ENCODE measurements at places on chromosomes 2 and 18. TPM values are rescaled to one million over a fixed set of nuclear protein-coding genes. Genes with fewer than 3 reads are reported as not detected.

- no peak for DNase-seq
- H3K36me3 ChIP-seq, result no peaks in the 10 kb centered on the region
- no peaks in the 10 kb centered on the region for H3K27me3 ChIP-seq
- no peaks in the 10 kb centered on the region for H3K4me1 ChIP-seq
Observed at GRCh38 chr2:144390424-144391020, 129.4 kb downstream of the ZEB2 start.

- H3K36me3 ChIP-seq, result no peaks in the 10 kb centered on the region
- H3K27me3 ChIP-seq, result no peaks in the 10 kb centered on the region
- peak; percentile 58 for DNase-seq
- no peak overlapping the region for H3K4me3 ChIP-seq
- no peaks in the 10 kb centered on the region for H3K4me1 ChIP-seq
Observed at GRCh38 chr2:177906041-177906718, 166.4 kb downstream of the PDE11A start.

GRCh38 chr18:26657631-26658581, 109.6 kb upstream of the KCTD1 start:
- H3K4me3 ChIP-seq, result peak overlapping the region; percentile 81
- H3K36me3 ChIP-seq, result no peaks in the 10 kb centered on the region
- H3K27ac ChIP-seq, result peak overlapping the region; percentile 91
- no peaks in the 10 kb centered on the region for H3K27me3 ChIP-seq

DNA sequence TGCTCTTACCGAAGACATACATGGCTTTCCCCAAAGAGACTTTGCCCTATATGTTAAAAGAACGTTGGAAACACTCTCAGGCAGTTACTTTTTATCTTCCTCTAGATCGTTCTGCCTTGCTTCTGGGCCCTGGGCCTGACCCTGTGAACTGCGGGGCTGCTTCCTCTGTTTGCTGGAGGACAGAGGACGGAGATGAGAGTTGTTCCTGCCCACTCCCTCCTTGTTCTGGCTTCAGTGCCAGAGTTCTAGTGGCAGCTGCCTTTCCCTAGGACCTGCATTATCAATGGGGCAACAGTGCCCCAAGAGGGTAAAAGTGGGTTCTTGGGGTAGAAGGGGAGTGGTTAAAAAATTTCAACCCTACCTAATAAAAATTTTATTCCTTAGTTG, 6.5 kb upstream of the FN1 start:
- no peaks in the 10 kb centered on the region for H3K27me3 ChIP-seq
- H3K36me3 ChIP-seq, result no peaks in the 10 kb centered on the region
- DNase-seq, result no peak
- no peak overlapping the region for H3K27ac ChIP-seq
- H3K4me1 ChIP-seq, result no peaks in the 10 kb centered on the region
- H3K4me3 ChIP-seq, result no peak overlapping the region

GRCh38 chr18:44298566-44298965, 382.1 kb upstream of the SETBP1 start:
- no peak overlapping the region for H3K4me3 ChIP-seq
- H3K36me3 ChIP-seq, result no peaks in the 10 kb centered on the region
- H3K27me3 ChIP-seq, result no peaks in the 10 kb centered on the region
- DNase-seq, result no peak

DNA sequence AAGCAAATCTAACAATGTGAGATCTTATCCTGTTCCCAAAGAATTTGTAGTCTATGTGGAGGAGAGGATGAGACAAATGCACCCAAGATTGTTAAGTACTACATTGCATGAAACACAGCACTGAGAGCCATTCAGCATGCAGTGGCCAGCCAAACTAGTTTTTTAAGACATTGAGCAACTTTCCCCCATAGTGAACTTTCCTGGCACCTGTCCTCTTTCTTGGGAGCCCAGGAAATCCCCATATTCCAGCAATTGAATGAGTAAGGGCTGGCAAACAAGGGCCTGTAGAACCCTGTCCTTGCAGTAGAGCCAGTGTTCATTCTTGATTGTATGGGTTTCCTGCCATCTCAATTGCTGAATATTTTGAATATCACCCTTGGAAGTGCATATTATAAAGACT, 58.8 kb upstream of the FIGN start:
- DNase-seq, result no peak
- H3K36me3 ChIP-seq, result no peaks in the 10 kb centered on the region

DNA sequence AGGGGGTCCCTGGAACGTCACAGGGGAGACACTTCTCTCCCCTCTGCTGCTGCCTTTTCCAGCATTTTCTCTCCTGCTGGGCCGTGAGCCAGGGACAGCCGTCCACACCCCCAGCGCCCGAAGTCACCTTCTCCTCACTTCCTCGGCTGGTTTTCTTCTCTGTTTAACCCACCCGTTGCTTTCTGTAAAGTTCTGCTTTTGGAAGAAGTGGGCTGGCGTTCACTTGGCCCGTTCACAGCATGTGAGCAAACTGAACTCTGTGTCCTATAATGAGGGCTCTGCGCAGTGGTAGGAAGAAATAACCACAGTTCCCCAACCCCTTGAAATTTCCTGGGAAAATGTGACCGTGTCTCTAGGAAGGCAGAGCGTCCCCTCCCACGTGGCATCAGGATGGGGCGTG, 187.0 kb upstream of the HDAC4 start:
- H3K27ac ChIP-seq, result no peak overlapping the region
- H3K27me3 ChIP-seq, result no peaks in the 10 kb centered on the region
- H3K4me3 ChIP-seq, result no peak overlapping the region
- no peaks in the 10 kb centered on the region for H3K4me1 ChIP-seq
- no peak for DNase-seq
- H3K36me3 ChIP-seq, result no peaks in the 10 kb centered on the region

GRCh38 chr18:55224086-55224625, 264.9 kb upstream of the CCDC68 start:
- DNase-seq, result no peak
- no peak overlapping the region for H3K4me3 ChIP-seq
- no peaks in the 10 kb centered on the region for H3K27me3 ChIP-seq
- H3K27ac ChIP-seq, result no peak overlapping the region

- no peak overlapping the region for H3K4me3 ChIP-seq
- no peak overlapping the region for H3K27ac ChIP-seq
- no peaks in the 10 kb centered on the region for H3K4me1 ChIP-seq
Observed at GRCh38 chr2:204360218-204361007, 184.9 kb upstream of the PARD3B start.

DNA sequence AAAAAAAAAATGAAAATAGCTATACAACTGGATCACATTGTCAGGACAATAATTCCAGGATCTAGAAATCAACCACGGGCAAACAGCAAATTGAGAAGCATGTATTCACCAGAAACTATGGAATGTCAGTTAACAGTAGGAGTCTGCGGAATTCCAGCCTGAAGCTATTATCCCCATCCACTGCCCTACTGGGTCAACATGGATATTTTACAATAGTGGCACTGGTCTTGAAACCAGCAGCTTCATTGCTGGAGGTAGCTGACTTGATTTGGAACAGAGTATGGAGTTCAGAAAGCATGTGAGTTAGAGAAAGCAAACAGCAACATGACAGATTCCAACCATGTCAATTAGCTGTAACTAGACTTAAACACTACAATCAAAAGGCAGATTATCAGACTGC, 55.7 kb upstream of the PDE1A start:
- no peaks in the 10 kb centered on the region for H3K36me3 ChIP-seq
- no peaks in the 10 kb centered on the region for H3K4me1 ChIP-seq
- no peak overlapping the region for H3K4me3 ChIP-seq
- no peaks in the 10 kb centered on the region for H3K27me3 ChIP-seq
- no peak for DNase-seq

DNA sequence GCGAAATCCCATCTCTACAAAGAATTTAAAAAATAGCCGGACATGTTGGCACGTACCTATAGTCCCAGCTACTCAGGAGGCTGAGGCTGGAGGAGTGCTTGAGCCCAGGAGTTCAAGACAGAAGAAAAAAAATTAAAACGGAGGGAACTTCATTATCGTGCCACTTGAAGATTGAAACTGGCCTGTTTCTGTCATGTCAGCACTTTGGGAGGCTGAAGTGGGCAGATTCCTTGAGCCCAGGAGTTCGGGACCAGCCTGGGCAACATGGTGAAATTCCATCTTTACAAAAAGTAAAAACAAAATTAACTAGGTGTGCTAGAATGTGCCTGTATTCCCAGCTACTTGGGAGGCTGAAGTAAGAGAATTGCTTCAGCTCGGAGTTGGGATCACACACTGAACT, 3.0 kb upstream of the TEX44 start:
- no peak overlapping the region for H3K4me3 ChIP-seq
- H3K36me3 ChIP-seq, result no peaks in the 10 kb centered on the region
- no peaks in the 10 kb centered on the region for H3K27me3 ChIP-seq
- no peak overlapping the region for H3K27ac ChIP-seq
- DNase-seq, result no peak

The MFSD2B gene
- total RNA-seq, result not detected

The SLC4A3 gene
- 2.6 TPM for total RNA-seq

The DHRS9 gene
- total RNA-seq, result 1.0 TPM
